Left lobe of liver (tissue), 2 donors: ENCODE measurements at places on chromosomes 7 and 10. TPM values are rescaled to one million over a fixed set of nuclear protein-coding genes. Genes with fewer than 3 reads are reported as not detected.

DNA sequence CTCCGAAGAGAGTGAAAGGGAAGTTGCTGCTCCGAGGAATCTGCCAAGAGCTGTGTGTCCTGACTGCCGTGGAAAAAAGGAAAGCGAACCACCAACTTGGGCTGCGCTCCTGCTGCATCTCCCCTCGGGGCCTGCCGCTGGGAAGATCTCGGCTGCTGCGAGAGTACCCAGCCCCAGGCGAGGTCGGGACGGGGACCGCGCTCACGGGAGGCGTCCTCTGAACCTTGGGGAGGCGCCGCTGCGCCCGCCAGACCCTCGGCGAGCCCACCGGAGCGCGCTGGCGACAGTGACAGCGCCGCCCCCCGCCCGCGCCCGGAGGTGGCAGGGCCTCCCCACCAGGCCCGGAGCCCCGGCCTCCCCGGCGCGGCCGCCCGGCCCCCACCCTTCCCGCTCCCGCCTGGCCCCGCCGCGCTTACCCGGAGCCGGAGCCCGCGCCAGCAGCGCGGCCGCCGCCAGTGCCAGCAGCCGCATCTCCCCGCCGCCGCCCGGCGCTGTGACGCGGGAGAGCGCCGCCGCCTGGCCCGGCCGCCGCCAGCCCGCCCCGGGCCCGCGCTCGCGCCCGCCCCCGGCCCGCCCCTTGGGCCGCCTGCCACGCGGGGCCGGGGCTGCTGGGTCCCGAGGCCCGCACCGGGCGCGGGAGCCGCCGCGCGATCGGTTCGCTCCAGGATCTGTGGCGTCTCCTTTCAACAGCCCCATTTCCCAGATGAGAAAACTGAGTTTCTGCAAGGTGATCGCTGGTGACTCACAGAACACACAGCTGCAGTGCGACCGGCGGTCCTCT is at the start of gene VSTM4:
Gene VSTM4, minus strand, starts transcription at position 508 of the 781 bp plus-strand sequence. Its CDS starts 37 bp downstream, at position 471.
- DNase-seq, result peak; percentile 67

GRCh38 chr7:92598310-92598981 is 8.3 kb upstream of the FAM133B start:
- DNase-seq, result no peak

DNA sequence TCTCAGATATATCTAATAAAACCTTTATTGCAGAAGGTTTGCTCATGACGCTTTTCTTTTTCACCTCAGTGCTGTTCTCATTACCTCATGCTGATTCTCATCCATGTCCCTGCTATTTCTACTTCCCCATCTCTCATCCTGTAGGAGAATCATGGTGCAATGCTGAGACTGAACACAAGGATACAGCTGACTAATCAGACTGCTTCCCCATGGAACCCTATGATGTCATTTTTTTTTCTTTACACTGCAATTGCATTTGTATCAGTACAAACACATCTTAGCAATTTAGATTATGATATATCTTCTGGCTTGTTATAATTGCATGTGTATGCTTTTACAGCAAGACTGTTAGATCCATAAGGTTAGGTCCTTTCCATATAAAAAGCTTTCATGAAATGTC is 93.7 kb downstream of the SEMA3A start:
- DNase-seq, result no peak

The TBXAS1 gene
- total RNA-seq, result 6.6 TPM

The GNGT1 gene
- total RNA-seq, result not detected

The TAS2R41 gene
- total RNA-seq, result 0.45 TPM

DNA sequence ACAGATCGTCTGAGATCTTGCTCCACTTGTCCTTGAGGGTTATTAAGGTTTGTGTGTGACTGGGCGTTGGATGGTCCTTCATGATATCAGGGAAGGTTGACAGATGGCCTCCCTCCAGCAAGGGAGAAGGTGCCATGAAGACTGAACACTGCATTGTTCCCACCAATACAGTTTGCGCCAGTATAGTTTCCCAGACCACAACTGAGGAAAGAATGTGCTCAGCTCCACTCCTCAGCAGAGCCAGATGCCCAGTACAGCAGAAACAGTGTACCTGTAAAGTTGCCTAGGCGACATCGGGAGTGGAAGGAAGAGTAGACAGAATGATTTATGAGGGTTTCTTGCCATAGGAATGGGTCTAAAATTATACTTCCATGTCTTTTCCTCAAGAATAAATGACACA is 137.5 kb downstream of the ST7 start:
- DNase-seq, result no peak

DNA sequence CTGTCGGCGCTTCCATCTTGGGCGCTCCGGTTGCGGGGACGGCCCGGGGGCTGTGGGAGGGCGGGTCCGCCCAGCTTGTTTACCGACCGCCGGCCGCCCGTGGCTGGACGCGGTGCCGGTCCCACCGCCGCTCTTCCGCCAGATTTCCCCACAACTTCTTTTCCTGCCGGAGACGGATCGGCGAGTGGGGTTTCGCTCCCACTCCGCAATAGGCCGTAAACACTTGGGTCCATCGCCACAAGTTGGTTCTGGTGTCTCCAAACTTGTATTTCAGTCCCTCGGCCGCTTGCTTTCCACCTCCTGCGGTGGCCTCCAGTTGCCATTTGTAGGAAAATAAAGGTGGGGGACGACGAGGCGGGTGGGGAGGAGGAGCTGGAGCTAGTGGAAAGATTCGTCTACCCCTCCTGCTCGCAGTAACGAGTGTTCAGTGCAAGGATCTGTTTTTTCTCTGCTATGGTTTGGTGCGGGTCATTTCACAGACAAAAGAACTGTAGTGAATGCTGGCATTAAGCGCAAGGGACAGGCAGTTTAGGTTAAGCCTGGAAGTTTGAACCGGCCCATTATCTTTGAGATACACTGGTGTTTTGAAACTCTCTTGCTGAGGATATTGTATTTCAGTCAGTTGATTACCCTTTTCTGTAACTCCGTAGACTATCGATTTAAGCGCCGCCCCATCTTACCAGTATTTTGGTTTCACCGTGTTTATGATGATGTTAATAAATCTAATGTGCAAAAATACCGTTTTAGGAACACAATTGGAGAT is 24.3 kb upstream of the ZRANB1 start:
- DNase-seq, result peak; percentile 55

The OPALIN gene
- not detected for total RNA-seq

DNA sequence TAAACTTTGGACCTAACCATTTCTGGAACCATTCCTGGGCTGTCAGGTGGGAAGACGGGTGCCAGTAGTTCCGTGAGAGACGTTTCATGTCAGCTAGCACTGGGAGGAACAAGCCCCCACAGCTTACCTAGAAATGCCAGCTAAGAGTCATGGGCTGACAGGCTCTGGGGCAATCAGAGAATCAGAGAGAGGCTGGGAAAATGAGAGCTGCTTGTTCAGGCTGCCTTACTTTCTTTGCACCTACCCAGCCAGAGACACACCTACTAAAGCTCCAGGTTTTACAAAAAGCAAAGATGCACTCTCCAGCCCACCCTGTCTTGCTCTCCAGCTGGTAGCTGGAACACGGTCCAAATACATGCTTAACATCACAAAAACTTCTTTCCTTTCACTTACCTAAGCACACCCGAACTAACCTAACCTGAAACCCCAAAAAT is 688 bp downstream of the PTN start:
- no peak for DNase-seq

DNA sequence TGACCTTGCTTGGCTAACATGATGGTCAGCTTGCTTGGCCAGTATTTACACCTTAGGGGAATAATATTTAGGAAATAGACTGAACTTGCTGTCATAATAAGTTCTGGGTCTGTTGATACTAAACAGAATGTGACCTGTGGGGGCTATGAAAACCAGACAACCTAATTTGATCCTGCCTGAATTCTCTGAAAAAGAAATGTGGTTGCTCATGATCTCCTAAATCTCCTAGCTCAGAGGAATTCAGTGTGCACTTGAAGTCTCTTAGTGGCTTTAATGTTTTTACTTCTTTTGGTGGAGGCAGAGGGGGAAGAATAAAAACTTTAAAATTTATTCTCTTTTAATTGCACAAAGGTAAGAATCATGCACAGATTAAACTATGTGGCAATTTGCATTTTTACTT is 205.2 kb downstream of the SEC23IP start:
- no peak for DNase-seq

GRCh38 chr10:111598433-111599059 is 521.7 kb downstream of the ADRA2A start:
- peak; percentile 64 for DNase-seq

- no peak for DNase-seq
Observed at GRCh38 chr7:133391206-133391605, 138.3 kb downstream of the EXOC4 start.

DNA sequence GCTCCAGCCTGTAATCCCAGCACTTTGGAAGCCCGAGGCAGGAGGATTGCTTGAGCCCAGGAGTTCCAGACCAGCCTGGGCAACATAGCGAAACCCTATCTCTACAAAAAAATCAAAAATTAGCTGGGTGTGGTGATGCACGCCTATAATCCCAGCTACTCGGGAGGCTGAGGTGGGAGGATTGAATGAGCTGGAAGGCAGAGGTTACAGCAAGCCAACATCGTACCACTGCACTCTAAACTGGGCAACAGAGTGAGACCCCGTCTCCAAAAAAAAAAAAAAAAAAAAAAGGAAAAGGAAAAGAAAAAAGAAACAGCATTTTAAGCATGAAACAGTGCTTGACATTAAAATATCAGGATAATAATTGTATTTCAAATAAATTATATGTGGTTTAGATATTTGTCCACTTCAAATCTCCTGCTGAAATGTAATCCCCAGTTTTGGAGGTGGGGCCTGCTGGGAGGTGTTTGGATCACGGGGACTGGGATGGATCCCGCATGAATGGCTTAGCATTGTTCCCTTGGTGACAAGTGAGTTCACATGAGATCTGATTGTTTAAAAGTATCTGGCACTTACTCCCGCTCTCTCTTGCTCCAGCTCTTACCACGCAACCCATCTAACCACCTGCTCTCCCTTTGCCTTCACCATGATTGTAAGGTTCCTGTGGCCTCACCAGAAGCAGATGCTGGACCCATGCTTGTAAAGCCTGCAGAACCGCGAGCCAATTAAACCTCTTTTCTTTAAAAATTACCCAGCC is 103.4 kb downstream of the SRPK2 start:
- DNase-seq, result no peak

The TRPV5 gene
- total RNA-seq, result not detected

The ITPRID1 gene
- total RNA-seq, result not detected

DNA sequence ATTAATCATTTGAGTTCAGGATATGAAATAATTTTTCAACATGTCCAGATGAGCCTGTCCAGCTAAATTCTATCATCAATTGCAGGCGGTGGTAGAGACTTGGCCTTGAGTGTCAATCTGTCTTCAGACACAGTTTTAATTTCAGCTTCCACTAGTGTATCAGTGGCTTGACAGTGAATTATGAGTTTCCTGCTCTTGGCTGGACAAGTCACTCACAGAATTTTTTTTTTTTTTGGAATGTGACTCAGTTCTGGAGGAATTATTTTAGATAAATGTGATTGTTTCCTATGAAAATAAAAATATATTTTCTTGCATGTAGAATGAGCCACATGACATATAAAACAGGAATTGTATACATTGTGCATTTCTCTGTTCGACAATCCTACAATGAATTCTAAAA is 319.9 kb upstream of the AKR1E2 start:
- no peak for DNase-seq

DNA sequence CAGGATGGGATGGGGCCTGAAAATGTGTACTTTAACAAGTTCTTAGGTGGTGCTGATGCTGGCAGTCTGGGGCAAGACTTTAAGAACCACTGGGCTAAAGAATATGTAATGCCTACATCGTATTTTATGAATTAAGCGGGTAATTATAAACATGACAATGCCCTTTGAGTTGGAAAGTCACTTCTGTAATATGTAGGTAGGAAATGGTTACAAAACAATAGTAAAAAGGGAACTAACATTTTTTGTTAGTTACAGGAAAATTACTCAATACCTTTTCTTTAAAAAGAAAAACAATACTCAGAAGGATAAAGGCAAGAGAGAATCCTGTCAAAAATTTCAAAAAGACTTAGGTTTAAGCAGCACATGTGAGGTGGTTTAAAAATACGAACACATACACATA is 48.3 kb upstream of the STEAP4 start:
- DNase-seq, result no peak

- no peak for DNase-seq
Observed at GRCh38 chr7:2716906-2717292, 28.9 kb downstream of the AMZ1 start.

DNA sequence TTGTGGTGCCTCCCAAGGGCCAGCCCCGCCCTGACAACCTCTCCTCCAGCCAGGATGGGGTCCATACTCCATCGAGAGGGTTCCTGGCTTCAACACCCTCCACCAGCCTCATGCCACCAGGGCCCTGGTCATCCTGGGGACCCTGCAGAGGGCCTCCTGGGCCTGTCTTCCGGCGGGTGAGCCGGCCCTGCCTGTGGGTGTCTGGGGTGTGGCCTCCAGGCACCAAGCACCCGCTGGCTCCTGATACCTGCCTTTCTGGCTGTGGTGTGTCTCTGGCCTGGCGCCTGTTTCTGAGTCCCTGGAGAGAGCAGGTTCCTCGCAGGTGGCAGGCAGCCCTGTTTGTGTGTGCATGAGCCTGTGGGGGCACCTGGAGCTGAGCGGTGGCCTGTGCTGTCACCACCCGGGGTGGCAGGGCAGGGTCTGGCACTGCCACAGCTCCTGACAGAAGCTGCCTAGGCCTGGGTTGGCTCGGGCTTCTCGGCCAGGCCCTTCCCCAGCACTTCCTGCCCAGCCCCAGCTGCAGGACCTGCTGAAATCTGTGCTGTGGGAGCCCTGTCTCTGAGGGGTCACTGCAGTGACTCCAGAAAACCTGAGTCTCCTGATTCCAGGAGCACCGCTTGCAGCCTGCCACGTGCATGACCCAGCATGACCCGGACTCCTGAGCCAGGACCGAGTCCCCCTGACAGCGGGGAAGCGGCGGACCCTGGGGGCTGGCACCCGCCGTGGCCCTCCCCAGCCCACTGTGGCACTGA is 18.4 kb downstream of the ADAM8 start:
- no peak for DNase-seq

The OR13A1 gene
- total RNA-seq, result not detected

GRCh38 chr10:78600740-78601139 is 468.0 kb upstream of the ZMIZ1 start:
- no peak for DNase-seq

The SORCS1 gene
- total RNA-seq, result 0.10 TPM
